ENCODE measurements at places on chromosomes 7 and 10. TPM values are rescaled to one million over a fixed set of nuclear protein-coding genes. Genes with fewer than 3 reads are reported as not detected.
A peak's percentile ranks its signal among the peaks of the same experiment; 100 is the strongest.

The GPRIN2 gene
- total RNA-seq, result not detected

The HHEX gene
- total RNA-seq, result 16.8 TPM

The HOXA11 gene
- total RNA-seq, result 63.5 TPM

The ITGB8 gene
- 9.1 TPM for total RNA-seq

The OR2A1 gene
- total RNA-seq, result not detected

The PON1 gene
- not detected for total RNA-seq

DNA sequence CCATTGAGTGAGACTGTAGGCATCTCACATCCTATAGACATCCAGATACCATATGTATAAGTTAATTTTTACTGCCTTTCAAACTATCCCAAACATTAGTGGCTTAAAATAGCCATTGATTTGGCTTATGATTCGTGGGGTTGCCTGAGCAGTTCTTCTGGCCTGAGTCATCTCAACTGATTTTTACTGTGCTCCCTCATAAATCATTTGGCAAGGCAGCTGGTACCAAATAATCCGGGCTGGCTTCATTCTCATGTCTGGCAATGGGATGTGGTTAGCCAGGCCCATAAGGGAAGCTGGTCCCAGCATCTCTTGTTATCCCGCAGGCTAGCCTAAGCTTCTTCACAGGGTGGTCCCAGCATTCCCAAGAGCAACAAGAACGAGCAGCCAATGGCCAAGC lies 6.7 kb upstream of the LRGUK start:
- no peak overlapping the region for H3K27ac ChIP-seq
- H3K4me1 ChIP-seq, result no peaks in the 10 kb centered on the region
- no peaks in the 10 kb centered on the region for H3K36me3 ChIP-seq
- H3K4me3 ChIP-seq, result no peak overlapping the region

DNA sequence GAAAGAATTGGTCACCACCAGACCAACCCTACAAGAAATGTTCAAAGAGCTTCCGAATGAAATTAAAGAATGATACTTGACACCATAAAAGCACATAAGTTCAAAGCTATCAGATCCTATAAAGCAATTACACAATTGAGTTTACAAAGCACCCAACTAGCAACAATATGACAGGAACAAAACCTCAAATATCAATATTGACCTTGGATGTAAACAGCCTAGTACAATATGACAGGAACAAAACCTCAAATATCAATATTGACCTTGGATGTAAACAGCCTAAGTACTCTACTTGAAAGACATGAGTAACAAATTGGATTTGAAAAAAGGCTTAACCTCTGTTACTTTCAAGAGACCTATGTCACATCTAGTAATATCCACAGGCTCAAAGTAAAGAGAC lies 1201.4 kb downstream of the XPNPEP1 start:
- DNase-seq, result no peak
- no peaks in the 10 kb centered on the region for H3K4me1 ChIP-seq
- no peak overlapping the region for H3K4me3 ChIP-seq

DNA sequence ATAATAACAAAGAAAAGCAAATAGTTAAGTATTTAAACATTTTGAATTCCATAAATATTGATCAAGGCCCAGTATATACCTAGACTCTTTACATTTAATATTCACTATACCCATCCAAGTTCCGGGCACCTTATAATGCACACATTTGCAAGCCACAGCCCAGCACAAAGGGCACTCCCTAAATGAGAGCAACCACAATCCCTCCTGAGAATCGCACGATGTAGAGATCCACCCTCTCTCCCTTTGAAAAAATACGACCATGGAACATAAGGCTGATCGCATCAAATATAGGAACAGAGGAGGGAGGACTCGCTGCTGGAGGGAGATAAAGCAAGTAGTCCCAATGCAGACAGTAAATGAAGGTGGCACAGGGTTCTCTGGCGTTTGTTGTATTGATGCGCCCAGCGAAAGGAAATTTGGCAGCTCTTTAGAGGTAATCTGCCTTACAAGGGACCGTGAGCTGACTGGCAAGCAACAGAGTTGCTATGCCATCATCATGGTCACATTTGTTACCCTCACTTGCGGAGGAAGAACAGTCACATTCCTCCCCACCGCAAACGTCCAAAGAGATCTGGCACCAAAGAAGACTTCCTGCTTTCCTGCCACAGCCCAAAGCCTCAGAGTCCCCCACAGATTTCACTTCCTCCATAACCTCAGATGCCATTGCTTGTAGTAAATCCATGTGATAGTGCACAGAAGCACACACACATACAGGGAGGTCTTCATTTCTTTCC lies 16.1 kb upstream of the TAS2R40 start:
- no peaks in the 10 kb centered on the region for H3K27me3 ChIP-seq
- no peak overlapping the region for H3K4me3 ChIP-seq
- no peak overlapping the region for H3K27ac ChIP-seq
- H3K36me3 ChIP-seq, result no peaks in the 10 kb centered on the region

- peak overlapping the region; percentile 56 for H3K4me3 ChIP-seq
- H3K27me3 ChIP-seq, result no peaks in the 10 kb centered on the region
- no peaks in the 10 kb centered on the region for H3K4me1 ChIP-seq
- H3K27ac ChIP-seq, result peak overlapping the region; percentile 77
- no peak for DNase-seq
Measured at GRCh38 chr7:148982654-148983199, 45.6 kb downstream of the PDIA4 start.

- no peak within 1 kb of the TSS for H3K27ac ChIP-seq
- H3K4me3 ChIP-seq, result no peak within 1 kb of the TSS
- no peak for DNase-seq
- no peaks in the 10 kb centered on the region for H3K4me1 ChIP-seq
Measured at GRCh38 chr10:59753267-59753666, at the start of gene MRLN. Gene MRLN (minus strand): TSS chr10:59753455.

DNA sequence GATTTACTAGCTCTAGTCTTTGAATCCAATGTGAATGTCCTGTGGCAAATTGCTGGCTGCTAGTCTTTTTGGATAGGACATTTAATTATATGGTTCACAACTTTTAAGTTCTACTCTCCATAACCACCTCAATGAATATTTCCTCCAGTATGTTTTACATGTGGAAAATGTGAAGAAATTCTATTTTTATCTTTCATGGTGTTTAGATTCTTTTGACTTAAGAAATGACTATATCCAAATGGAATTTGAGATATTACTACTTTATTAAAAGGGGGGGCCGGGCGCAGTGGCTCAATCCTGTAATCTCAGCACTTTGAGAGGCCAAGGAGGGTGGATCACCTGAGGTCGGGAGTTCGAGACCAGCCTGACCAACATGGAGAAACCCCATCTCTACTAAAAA lies 202.0 kb downstream of the ARL4A start:
- no peak overlapping the region for H3K27ac ChIP-seq
- DNase-seq, result no peak
- H3K36me3 ChIP-seq, result no peaks in the 10 kb centered on the region
- no peaks in the 10 kb centered on the region for H3K27me3 ChIP-seq
- no peak overlapping the region for H3K4me3 ChIP-seq
- no peaks in the 10 kb centered on the region for H3K4me1 ChIP-seq

Measured in uterus (tissue), 4 donors.